Activated CD4-positive, CD25-positive, alpha-beta regulatory T cell (primary cell): ENCODE measurements at places on chromosomes 6 and 20.

GRCh38 chr6:156928972-156929371 lies 151.8 kb downstream of the ARID1B start:
- no peak for DNase-seq

- no peak for DNase-seq
Observed at GRCh38 chr6:14451594-14452374, 334.2 kb downstream of the CD83 start.

GRCh38 chr6:21455071-21455470 lies 138.5 kb upstream of the SOX4 start:
- DNase-seq, result no peak

GRCh38 chr6:77620278-77620882 lies 32.5 kb upstream of the MEI4 start:
- no peak for DNase-seq

GRCh38 chr6:21332077-21332476 lies 261.5 kb upstream of the SOX4 start:
- DNase-seq, result no peak

DNA sequence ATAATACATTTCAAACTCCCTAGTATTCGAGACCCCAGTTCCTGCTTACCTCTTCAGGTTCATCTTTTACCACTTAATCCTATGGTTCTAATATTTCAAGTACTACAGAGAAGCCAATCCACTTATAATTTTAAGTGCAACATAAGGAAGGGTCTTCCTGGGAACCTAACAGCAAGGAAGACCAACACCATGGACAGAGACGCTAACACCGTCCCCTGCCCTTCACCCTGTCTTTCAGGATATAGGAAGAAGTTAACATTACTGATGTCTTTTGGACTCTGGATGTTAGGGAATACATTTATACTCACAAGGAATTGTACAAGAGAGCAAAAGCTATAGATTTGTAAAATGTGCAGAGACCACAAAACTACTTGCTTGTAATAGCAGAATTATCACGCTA lies 565.0 kb upstream of the CHD6 start:
- DNase-seq, result no peak

DNA sequence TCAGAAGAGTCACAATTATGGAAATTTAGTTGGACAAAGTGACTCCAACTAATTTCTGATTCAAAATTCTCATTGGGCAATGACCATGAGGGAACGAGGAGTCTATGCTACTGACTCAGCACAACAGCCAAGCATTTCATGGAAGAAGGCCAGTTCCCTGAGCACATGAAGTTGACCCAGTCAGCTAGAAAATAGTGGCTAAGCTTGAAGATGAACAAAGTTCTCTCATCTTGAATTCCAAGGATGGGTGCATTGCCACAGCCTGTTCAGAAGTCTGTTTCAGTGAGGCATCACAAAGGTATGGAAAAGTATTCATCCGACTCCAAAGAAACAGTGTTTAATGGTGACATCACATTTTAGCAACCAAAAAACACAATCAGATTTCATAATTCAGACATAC lies 676.9 kb downstream of the HACE1 start:
- DNase-seq, result no peak

- DNase-seq, result no peak
Observed at GRCh38 chr6:96171112-96171511, 155.3 kb downstream of the FUT9 start.

DNA sequence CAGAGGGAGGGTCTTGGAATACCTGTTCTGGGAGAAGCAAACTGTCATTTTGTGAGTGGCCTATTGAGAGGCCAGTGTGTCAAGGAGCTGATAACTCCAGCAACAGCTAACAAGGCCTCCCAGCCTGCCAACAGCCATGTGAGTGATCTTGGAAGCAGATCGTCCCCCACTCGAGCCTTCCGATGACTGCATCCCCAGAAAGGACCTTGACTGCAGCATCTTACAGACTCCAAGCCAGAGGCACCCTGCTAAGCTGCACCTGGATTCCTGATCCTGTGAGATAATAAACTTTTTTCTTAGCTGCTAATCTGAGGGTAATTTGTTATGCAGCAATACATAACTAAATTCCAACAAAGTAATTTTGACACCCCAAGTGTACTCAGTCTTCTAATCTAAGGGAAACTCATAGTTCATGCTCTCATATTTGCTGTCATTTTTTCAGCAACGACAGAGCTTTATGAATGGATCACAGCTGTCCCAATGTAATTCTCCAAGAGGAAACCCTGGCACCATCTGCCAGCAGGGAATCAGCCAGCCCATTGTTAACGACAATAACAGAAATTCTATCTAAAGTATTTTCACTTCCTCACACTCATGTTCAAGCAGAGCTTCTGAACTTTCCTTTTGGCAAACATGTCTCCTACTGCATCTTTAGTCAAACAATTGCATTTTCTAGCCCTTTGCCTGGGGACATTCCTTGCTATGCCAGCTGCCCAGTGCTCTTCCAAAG lies 470.2 kb upstream of the BTBD3 start:
- DNase-seq, result no peak

GRCh38 chr6:110484321-110484720 lies 7.9 kb upstream of the SLC22A16 start:
- no peak for DNase-seq

DNA sequence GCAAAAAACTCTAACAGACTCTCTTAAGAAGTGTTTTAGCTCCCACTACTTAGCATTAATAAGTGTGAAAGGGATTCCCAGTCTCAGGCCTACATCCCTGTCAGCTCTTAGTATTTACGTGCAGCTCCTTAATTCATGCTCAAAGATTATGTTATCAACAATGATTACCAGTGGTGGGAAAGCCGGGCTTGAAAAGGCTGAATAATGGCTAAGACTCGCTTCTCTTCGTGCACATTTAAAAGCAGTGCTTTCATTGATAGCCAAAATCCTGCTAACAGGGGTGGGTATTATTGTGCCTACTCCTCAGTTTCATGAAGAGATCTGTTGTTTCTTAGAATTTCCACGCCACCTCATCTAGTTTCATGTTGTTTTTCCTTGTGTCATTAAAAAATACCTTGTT lies 518.8 kb downstream of the GRIK2 start:
- no peak for DNase-seq

GRCh38 chr6:22783931-22784330 lies 214.6 kb downstream of the HDGFL1 start:
- no peak for DNase-seq

DNA sequence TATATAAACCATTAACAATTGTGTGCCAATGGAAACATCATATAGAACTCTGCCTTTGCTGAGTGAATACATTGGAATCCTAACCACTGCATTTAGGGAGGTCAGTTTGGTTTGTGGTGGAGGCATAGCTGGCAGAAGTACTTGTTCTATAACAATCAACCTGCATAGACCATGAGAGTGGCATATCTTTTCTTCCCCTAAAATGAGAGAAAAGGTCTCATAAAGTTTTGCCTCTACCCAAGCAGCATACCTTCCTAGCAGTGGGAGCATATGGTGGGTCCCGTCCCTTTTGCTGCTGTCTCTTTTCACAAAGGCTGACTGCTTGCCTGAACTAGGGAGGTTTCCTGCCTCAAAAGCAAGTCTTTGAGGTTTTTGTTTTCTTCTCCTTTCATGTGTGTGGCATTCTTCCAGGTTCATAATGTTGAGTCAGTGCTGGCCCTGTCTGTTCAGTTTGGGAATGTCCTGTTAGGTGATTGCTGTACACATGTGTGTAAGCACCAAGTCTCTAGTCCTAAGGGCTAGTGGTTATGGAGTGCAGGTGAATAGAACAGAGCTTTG lies 61.2 kb upstream of the SUPT3H start:
- no peak for DNase-seq

DNA sequence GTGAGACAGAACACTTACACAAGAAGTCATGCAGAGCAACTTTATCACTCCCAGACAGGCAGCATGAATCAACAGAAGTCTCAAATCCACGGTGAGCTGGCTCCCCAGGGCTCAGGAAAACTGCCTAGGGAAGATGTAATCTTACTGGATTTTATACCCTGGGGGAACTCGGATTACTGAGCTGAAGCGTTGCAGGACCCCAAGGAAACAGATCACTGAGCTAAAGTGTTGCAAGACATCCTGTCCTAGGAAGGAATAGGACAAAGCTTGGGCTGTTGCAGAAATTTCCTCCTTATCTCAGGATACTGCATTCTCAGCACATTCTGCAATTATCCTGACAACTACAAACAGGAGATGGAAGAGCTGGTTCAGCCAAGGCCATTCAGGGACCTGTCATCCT lies 224.8 kb downstream of the TFAP2A start:
- DNase-seq, result no peak

- no peak for DNase-seq
Observed at GRCh38 chr6:164018133-164018532, 603.6 kb downstream of the QKI start.

DNA sequence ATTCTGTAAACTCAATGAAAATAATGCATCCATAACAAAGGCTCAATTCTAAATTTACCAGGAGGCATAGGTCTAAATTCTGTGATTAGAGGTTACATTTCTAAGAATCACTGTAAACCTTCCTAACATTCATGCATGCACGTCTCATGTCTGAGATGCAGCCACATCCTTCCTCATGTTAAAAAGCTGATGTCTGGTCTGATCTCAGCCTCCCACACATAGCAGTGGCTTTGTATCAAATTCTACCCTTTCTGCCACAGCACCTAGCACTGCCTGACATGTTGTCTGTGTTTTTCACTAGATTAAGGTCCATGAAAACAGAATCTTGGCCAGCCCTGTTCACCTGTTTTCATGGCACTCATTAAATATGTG lies 171.1 kb downstream of the WDR27 start:
- no peak for DNase-seq

GRCh38 chr6:16437095-16437494 lies 198.7 kb downstream of the GMPR start:
- DNase-seq, result no peak

GRCh38 chr6:105898286-105898685 lies 187.8 kb upstream of the PRDM1 start:
- DNase-seq, result no peak

- DNase-seq, result no peak
Observed at GRCh38 chr20:5797843-5798462, 47.8 kb downstream of the SHLD1 start.

- DNase-seq, result no peak
Observed at GRCh38 chr20:57361517-57361916, 10.5 kb downstream of the RAE1 start.

DNA sequence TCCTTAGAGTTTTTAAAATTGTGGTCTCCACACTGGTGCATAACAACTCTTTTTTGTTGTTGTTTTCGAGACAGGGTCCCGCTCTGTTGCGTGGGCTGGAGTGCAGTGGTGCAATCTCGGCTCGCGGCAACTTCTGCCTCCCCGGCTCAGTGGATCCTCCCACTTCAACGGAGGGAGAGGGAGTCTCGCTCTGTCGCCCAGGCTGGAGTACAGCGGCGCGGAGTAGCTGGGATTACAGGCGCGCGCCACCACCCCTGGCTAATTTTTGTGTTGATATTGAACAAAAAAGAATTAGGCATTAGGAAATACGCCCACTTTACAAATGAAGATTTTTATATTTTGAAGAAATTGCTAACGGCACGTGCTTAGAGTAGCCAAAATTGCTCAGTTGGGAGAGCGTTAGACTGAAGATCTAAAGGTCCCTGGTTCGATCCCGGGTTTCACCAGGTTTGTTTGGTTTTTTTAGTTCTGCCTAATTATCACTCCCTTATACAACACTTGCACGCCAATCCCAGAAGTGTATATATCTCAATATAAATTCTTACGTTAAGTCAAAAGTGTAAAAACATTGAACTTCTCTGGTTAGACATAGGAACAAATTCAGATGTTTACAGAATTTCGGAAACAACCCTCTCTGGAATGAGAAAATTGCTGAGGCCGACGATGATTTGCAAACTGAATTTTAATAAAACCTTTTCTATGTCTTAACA lies 159.6 kb downstream of the TRIM27 start:
- DNase-seq, result no peak

GRCh38 chr6:42259841-42260395 lies 42.3 kb upstream of the MRPS10 start:
- DNase-seq, result no peak
